Mesothelial cell of epicardium (in vitro differentiated cells): ENCODE measurements at places on chromosomes 12 and 14. TPM values are rescaled to one million over a fixed set of nuclear protein-coding genes. Genes with fewer than 3 reads are reported as not detected.

GRCh38 chr14:105257464-105257863 is 9.1 kb downstream of the BTBD6 start:
- DNase-seq, result no peak

DNA sequence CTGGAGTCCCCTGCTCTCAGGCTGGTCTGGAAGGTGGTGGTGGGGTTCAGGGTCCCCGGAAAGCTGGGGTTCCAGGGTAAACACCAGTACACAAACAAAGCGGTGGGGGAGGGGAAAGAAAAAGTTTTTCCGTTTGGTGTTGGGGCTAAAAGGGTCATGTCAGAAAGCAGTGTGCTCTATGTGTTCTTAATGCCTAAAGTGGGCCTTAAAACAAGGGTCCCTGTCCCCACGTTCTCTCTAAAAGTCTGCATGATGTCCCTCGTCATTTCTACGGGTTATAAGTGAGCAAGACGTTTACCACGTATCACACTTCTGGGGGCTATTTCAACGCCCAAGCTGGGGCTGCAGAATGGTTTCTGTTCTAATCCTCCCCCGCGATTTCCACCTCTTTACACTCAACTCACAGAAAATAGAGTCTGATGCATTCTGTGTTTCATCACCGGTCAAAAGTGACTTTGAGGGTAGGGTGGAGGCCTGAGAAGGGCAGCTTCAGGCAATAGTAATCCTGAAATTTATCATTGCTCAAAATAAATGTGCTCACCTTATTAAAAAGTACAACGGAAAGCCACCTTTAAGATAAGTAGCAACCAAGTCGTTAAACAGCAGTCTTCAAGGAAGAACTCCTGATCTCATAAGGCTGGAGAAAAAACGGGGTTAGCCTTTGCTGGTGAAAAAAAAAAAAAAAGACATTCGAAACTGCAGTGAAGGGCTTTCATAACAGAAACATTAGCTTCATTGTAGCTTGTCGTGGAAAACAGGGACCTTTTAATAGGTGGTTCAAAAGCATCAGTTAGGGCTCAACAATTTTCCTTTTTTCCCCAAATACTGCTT is 63.9 kb upstream of the PTGR2 start:
- DNase-seq, result no peak

DNA sequence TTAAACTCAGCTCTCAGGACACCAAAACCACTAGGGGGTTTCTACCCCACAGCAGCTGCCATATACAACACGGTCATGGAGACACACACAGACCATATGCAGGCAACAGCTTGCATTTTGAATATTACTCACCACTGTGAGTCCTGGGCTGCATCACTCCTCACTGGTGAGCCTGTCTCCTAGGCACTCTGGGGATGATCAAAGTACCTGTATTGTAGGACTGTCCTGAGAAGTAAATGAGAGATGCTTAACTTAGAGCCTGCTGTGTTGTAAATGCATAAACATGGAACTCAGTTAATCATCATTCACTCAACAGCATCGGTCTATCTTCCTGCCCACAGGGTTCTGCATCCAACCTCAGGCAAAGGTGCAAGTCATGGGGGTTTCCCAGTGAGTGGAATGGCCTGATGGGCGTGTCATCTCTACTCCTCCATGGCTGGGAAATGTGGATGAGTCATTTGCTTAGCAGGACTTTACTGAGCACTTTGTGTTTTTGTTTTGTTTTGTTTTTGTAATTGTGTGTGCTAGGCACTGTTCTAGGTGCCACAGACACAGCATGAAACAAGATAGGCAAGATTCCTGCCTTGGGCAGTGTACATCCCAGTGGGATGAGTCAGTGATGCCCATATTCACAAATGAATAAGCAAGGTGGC is 1141.2 kb upstream of the TMEM132C start:
- no peak for DNase-seq

The SMCO2 gene
- not detected in 3 replicates for total RNA-seq

GRCh38 chr14:69989622-69990021 is 110.4 kb downstream of the SMOC1 start:
- no peak for DNase-seq

DNA sequence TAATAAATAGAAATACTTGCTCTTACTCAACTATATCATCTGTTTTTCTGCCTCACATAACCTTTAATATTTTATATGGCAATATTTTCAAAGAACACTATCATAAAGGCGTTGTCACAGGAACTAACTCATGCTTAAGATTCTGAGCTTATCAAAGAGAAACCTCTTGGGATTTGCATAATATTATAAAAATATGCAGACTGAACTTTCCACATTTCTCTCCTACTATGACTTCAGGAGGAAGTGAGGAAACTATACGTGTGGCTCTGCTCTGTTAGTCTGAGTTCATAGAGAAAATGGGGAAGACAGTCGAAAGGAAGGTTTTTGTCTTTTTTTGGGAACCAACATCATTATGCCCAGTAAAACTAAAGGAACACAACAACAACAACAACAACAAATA is 124.7 kb downstream of the GARIN6 start:
- no peak for DNase-seq
